Effector CD4-positive, alpha-beta T cell (primary cell): ENCODE measurements at places on chromosomes 12 and 14.

DNA sequence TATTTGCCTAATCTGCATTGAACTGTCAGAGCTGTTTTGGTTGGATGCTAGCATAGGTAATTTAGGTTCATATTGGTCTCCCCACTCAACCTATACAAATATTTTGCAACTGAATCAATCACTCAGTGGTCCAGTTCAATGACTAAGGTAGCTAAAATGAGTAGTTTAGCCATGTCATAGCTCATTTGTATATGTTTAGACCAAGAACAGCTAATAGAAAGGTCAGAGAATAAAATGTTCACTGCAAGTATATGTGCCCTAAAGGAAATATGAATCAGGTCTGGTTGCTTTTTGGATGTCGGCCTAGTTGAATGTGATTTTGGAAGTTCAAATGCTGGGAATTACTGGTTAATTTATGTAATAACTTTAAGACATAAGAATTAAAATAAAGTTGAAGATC is 883.9 kb downstream of the LRFN5 start:
- no peak for DNase-seq

DNA sequence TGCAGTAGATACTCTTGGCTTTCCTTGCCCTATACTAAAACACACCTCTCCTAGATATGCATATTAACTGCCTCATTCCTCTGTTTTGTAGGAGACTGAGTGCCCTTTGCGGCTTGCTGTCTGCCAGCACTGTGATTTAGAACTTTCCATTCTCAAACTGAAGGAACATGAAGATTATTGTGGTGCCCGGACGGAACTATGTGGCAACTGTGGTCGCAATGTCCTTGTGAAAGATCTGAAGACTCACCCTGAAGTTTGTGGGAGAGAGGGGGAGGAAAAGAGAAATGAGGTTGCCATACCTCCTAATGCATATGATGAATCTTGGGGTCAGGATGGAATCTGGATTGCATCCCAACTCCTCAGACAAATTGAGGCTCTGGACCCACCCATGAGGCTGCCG is 15.4 kb downstream of the TRAFD1 start:
- DNase-seq: no peak

DNA sequence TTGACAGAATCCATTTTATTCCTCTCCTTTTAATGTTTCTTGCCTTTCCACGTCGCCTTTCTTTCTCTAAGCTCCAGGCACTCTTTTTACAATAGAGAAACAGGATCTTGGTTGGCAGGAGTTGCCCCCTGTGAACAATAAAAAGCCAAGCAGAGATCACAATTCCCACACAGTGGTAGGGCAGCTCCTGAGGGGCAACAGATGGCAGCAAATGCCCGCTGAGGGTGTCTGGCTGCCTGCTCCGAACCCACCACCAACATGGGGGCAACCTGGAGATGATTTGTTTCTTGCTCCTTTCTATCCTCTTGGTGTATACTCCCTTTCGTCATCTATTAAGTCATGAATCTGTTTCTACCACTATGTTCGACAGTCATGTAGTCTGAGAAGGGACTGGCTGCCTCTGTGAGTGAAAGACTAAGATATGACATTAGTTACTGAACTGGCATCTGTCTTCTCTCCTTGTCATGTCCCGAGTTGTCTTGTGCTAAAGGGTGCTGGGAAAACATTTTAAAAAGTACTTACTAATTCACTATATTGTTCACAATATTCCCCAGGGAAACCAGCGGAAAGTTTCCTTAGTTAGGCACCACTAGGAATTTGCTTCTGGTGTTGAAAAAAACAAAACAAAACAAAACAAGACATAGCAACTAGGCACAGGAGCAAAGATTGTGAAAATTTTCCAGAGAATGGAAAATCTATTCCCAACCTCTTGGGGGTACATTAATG is 170.1 kb downstream of the STXBP6 start:
- no peak for DNase-seq

- DNase-seq: no peak
Measured at GRCh38 chr12:31728289-31728916, 418 bp downstream of the AMN1 start.

DNA sequence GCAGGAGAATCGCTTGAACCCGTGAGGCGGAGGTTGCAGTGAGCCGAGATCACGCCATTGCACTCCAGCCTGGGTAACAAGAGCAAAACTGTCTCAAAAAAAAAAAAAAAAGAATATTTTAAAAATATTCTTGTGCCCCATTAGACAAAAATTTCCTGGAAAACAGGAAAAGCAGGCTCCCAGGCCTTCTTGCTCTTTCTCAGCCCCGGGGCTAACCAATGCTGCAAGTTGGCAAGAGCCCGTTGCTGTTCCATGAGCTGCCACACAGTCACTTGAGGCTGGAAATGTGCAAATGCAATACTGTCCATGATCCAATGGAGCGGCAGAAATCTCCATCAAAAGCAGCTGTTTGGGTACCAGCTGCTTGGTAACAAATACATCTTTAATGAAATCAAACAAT is 994.7 kb downstream of the VRK1 start:
- no peak for DNase-seq

DNA sequence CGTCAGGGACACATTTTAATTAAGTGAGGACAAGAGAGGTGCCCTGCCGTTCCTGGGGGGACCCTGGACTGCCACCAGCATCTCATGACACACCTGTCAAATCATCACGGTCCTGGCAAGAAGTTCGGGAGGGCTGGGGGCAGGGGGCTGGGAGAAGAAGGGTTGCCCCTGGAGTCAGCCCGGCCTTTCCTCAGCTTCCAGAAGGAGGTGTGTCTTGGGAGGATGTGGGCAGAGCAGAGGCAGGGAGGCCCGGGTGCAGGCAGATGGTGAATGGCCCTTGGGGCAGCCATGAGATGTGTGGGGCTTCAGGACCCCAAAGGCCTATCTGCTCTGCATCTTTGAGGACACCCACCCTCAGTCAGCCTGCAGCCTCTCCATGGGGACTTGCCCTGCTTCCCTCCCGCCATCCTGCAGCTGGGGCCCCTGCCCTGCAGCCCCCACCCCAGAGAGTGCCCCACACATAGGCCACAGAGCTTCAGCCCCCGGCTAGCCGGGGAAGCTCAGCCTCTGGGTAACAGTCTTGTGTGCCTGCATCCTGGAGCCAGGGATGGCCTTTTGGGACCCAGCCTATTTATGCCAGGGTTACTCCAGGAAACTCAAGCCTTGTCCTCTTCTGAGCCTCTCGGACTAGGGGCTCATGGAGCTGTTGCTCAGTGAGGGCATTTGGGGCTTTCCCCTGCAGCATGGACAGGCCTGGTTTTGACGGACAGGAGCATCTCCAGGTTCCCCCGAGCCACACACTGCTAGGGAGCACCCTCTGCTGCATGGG is 178.5 kb downstream of the KIF26A start:
- DNase-seq: no peak

GRCh38 chr12:118874698-118875548 is 106.4 kb upstream of the SRRM4 start:
- no peak for DNase-seq

- DNase-seq: no peak
Measured at GRCh38 chr14:49992901-49993339, 100.0 kb downstream of the ARF6 start.

- DNase-seq: no peak
Measured at GRCh38 chr14:70045310-70045709, 143.4 kb downstream of the SLC8A3 start.

DNA sequence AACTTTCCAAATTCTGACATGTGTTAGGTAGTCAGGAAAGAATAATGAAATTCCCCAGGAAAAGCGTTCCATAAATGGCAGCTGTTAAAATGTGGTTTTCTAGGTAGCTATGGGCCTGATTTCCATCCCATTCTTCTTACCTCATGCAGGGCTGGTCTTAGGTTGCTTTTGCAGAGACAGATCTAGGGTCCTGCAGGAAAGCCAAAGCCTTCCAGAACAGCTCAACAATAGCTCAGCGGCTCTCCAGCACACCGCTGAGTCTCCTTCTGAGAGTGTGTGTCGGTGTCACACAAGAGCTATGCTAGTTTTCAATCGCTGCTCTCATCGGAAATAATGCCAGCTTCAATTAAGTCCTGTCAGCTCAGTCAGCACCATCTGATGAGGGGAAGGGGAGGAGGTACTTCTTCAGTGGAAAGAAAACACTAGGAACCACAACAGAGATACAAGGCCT is 106.7 kb downstream of the TMEM30B start:
- DNase-seq: no peak

DNA sequence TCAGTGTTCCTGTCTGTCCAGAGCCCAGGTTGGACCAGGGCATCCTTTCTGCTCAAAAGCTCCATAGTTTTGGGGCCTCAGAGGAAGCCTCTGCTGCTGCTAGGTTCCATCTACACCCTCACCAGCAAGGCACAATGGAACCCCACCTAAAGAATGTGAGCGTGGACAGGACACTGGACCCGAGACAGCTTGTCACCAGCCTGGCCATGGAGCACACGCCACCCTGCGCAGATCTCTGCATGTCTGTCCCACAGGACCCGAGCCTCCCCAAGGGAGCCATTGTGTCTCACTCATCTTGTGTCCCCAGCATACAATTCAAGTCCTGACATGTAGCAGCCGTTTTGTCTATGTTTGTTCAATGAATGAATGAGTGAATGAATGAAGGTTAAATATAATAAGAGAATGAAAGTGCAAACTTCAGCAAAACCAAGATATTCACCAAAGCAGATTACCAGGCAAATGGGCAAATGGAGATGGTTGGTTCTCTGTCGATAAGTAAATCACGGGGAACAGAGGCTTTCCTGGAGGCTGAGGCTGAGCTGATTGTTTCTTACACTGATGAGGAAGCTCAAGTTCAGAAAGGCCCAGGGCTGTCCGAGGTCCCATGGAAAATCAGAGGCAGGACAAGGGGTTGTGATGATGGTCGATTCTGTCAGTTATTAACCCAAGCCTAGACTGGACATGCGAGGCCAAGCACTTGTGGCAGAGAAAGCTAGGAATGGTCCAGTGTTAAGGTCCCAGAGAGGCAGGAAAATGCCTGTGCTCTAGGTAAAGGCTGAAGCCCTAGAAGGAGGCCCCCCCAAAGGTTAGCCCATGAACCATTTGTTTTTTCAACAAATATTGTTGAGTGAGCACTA is 27.0 kb downstream of the SERPINA3 start:
- DNase-seq: no peak

DNA sequence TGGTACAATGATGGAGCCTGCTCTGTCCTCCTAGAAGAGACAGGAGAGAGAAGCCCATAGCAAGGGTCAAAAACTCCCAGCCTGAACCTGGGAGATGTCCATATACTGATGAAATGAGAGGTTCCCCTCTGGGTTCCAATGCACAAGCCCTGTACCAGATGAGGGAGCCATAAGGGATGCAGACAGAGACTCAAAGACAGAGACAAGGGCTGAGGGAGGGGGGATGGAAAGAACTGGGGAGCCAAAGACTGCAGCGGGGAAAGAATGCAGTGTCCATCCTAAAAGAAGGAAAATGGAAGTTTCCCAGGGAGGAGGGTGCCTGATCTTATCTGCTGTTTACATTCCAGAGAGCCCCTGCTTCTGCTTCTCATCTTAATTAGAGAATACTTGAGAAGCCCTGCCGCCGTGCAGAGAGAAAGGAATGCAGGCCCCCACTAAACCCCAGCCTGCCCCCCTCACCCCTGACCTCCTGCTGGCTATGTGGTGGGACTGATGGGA is 27.7 kb downstream of the KRT18 start:
- DNase-seq: no peak

- no peak for DNase-seq
Measured at GRCh38 chr12:5200278-5201087, 156.8 kb downstream of the KCNA5 start.

DNA sequence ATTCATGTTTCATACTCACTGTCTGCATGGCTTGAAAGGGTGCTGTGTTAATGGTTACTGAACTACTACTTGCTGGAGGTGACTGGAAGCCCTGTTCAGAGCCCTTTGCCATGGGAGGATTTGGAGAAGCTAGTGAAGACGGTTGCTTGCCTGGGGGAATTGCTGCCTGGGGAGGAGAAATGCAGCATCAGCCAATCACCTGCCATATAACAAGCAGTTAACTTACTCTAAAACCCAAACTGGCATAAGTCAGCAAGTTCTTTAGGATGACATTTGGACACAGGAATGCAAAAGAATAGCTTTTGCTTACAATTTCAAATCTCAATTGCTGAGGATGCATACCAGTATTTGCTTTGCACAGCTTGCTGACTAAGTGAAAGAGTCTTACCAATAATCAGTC is 23.4 kb upstream of the IPO8 start:
- DNase-seq: no peak

- no peak for DNase-seq
Measured at GRCh38 chr12:50615907-50616296, 111.1 kb downstream of the DIP2B start.

- DNase-seq: no peak
Measured at GRCh38 chr14:105841022-105842009, 314.9 kb downstream of the TMEM121 start.

- DNase-seq: no peak
Measured at GRCh38 chr14:37088356-37089215, 83.8 kb downstream of the SLC25A21 start.

DNA sequence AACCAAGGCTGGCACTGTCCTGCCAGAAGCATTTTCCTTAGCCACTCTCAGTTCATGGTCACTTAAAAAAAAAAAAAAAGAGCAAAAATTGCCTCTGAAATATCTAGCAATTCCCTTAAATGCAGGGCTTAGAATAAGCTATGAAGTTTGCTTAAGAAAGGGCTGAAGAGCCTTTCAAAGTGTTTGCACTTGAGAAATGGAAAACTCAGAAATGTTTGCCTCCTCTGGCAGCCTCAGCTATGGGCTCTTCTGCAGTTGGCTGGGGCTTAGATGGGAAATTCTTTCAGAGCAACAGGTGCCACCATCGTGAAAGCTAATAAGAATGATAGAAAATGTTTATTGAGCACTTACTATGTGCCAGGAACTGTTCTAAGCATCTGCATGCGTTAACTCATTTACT is 48.5 kb upstream of the TSPAN11 start:
- no peak for DNase-seq

DNA sequence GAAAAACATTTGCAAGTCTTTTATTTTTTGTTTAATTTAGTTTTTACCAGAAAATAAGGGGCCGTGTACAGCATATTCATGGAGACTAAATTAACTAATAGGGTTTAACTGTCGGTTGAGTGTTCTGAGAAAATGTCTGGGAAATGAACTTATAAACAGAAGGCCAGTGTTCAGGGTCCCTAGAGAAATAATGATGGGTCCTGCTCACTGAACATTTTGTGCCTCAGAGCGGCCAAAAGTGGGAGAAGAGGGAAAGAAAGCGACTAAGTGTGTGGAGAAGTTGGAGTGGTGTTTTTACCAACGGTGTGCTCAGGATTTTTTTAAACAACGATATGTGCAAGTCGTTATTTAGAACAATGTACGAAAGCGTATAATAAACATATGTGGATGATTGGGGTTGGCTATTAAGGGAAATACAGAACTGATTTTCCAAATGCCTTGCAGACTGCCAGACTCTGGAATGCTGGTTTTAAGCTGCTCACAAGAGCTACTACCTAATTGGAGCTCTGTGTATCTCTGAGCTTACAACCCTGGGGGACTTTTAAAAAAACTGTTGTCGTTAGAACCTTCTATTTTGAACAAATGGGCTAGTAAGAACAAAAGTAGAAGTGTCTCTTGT is 166.7 kb downstream of the SLC38A4 start:
- no peak for DNase-seq

- no peak for DNase-seq
Measured at GRCh38 chr12:80317899-80318298, 126.1 kb upstream of the PTPRQ start.
